PC-3 (cell line): ENCODE measurements at places on chromosomes 4 and X.

DNA sequence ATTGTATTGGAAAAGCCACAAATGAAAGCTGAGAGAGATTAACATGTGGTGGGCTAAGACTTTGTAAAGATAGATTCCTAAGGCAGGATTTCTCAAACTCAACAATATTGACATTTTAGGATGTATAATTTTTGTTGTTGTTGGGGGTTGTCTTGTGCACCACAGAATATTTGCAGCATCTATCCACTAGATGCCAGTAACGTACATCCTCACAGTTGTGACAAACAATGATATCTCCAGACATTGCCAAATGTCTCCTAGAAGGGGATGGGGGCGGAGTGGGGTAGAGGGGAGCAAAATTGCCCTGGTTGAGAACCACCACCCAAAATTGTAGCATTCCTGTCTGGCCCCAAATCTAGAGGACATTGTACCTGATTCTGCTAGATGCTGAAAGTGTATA, 14.7 kb upstream of the CBR4 start:
- DNase-seq: peak; percentile 68

GRCh38 chrX:21655901-21656586, 2.1 kb downstream of the KLHL34 start:
- DNase-seq: no peak

GRCh38 chr4:133190098-133190497, 41.0 kb downstream of the PCDH10 start:
- peak; percentile 2 for DNase-seq

GRCh38 chrX:50920132-50920531, 9.6 kb downstream of the BMP15 start:
- DNase-seq: peak; percentile 51

GRCh38 chr4:6023731-6024130, 5.5 kb upstream of the C4orf50 start:
- no peak for DNase-seq

- no peak for DNase-seq
These were observed 132.1 kb downstream of the NSUN7 start for GRCh38 chr4:40881851-40882250.

GRCh38 chr4:8700531-8700930, 108.0 kb downstream of the CPZ start:
- no peak for DNase-seq

DNA sequence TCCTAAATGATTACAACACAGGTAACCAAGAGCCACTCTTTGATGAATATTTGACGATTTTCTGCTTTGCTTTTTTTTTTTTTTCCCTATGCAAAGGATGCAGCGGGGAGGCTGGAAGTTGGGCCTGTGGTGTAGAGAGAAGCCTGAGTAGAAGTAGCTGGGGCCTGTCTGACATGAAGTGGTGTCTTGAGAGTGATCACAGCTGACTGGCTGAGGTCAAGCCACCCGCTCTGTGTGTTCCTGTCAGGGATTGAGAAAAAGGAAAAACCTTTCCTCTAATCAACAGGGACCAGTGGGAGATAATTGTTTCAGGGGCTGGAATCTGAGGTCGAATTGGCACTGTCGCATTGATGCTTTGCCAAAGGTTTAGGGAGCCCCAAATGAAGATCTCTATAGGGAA, 258.7 kb downstream of the GRIA3 start:
- DNase-seq: no peak

DNA sequence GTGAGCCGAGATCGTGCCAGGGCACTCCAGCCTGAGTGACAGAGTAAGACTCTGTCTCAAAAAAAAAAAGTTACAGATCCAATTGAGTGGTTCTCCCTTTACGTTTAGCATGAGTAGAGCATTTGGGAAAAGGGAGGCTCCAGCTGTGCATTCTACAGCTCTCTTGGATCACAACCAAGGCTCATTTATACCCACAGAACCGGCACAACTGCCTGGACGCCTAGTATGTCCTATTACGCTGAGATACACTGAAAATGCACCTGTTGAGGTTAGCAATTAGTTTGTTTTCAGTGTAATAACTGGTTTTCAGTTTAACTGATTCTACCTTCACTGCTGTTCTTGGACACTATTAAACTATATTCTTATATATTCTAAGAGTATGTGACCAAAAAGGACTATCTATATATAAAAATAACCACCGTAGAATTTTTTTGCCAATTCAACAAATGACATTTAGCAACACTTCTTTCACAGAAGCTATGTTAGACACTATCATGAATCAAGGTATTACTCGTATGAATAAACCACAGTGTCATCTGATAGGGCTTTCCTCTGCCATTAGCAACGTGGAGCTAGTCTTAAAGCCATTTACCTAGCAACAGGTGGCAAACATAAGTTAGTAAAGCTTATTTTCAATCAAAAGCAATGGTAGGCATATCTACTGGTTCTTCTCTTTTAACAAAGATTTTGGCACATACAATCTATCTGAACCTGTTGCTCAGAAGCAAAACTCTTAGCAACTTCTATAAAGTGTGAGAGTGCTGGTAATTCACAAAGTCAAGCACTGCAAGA, 3.6 kb downstream of the OTUD4 start:
- peak; percentile 48 for DNase-seq

GRCh38 chr4:37715889-37716402, 29.8 kb upstream of the RELL1 start:
- DNase-seq: peak; percentile 3

DNA sequence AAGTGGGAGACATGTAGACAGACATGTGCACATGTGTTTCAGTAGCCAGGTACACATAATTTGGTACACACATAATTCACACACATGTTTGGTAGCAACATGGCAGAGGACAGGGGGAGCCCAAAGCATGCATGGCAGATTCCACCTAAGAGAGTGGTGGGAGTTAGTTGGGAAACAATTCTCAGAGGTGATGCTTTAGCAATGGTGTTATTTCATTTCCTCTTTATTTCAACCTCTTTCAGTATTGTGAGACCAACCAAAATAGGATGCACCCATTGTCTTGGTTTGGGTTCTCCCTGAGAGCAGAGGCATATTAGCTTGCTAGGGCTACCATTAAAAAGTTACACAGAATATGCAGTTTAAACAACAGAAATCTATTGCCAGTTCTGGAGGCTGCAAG, 92.2 kb upstream of the ANXA3 start:
- no peak for DNase-seq

DNA sequence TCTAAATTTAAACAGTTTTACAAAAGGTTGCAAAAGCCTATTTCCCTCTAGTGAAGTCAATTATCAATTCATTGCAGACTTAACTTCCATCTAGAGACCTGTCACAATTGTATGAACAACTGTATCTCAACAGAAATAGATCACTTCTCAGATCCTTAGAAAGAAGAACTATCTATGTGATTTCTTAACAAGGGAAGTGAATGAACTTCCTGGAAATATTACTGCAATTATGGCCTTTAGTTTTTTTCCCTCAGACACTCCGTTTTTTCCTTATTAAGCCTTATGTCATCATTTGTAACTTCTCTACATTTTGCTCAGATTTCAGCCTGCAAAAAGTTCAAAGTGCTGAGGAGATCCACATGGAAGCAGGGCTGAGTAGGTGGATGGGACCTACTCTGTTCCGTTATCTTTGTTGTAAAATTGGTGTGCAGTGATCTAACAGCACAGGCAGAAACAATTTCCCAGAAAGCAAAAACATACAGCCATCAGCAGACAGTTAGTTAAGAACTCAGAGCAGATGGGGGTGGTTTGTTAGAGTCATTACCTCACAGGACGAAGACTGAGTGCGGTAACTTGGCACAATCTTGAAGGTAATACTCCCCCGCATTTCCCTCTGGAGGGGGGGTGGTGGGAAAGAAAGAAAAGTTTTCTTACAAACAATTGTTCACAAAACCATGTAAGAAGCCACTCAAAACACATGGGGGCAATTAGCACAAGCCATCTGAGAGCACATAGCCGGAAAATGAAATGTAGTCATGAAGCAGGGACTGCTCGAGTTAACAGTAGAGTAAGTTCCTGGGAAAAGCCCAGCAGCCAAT, 112.3 kb downstream of the NYX start:
- no peak for DNase-seq

- DNase-seq: no peak
These were observed 42.5 kb downstream of the JADE3 start for GRCh38 chrX:46954716-46955115.

GRCh38 chrX:109925656-109926055, 77.3 kb upstream of the TMEM164 start:
- DNase-seq: no peak

- no peak for DNase-seq
These were observed 119.3 kb upstream of the CLNK start for GRCh38 chr4:10803713-10804343.
